Astrocyte (in vitro differentiated cells and primary cell): ENCODE measurements at places on chromosomes 2 and 18. TPM values are rescaled to one million over a fixed set of nuclear protein-coding genes. Genes with fewer than 3 reads are reported as not detected.

Gene MREG
- 5.3 and 7.8 TPM in 2 replicates for total RNA-seq

Gene CHST10
- total RNA-seq: 11.1 and 12.7 TPM in 2 replicates

DNA sequence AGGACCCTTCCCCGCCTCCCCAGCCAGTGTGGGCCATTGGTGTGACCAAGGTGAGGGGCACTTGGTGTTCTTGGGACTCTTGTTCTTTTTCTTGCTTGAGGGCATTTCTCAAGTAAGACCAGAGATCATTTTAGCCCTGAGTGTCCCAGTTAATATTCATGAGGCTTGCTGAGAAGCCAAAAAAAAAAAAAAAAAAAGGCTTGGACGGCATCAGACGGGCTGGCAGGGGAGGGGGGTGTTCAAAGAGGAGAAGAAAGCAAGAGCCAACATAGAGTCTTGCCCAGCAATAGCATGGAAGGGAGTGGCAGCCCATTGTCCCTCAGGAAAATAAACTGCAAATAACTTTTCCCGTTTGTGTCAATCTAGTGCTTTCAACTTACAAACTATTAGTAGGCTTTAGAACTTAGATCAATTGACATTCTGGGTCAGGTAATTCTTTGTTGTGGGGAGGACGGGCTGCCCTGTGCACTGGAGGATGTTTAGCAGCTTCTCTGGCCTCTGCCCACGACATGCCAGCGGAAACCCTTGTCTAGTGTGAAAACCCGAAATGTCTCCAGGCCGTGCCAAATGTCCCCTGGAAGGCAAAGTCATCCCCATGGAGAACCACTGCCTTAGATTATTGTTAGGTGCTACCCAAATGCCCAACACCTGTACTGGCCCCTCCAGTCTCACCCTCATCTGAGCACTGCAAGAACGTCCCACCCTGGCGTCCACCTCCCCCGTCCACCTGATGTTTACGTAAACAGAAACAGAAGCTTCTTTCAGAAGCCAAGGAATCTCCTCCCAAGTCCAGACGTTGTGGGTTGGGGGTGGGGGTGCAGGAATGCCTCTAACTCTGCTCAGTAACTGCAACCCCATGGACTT, 163.4 kb downstream of the BCL2 start:
- no peak for DNase-seq

DNA sequence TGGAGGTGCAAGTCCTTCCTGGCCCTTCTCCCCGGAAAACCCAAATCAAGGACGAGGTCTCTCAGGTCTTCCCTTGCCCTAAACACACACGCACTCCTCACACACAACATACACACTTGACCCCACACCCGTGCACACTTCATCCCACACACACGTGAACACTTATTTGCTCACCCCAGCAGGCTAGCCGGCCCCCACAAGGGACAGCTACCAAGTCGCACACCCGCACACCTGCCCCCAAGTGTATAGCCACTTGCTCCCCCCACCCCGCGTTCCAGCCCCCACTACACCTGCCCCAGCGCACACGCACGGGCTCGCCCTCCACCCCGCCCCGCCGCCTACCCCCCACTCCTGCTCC, 359 bp downstream of the TGFBRAP1 start:
- DNase-seq: no peak

GRCh38 chr2:142310530-142310929, 179.7 kb upstream of the LRP1B start:
- no peak for DNase-seq

Gene SLC9A4
- total RNA-seq: 0.07 and 0.09 TPM in 2 replicates

GRCh38 chr2:144511937-144512336, 8.0 kb downstream of the ZEB2 start:
- DNase-seq: no peak

- no peak for DNase-seq
Observed at GRCh38 chr2:6310256-6311215, 555.2 kb downstream of the CMPK2 start.

Gene NCL
- total RNA-seq: 562 and 603 TPM in 2 replicates

Gene PNPT1
- total RNA-seq: 45.7 and 57.1 TPM in 2 replicates

DNA sequence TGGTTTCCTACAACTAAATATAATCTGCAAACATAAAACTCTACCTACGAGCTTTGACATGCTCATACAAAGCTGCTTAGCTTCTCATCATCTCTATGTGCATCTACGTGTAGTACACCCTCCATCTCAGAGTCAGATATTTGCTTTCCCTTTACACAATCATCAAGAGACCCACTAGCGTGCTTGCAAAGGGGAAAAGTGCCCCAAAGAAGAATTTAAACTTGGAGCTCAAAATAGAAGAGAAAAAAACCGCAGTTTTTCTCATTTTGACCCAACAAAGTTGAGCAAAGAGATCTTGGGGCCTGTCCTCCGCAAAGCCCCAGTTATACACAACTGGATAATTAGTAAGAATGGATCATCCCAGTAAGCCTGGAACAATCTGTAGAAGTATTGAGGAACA, 104.1 kb downstream of the PAX3 start:
- DNase-seq: no peak

Gene ZNG1B
- 29.1 and 32.1 TPM in 2 replicates for total RNA-seq

Gene PCARE
- total RNA-seq: not detected in 2 replicates

DNA sequence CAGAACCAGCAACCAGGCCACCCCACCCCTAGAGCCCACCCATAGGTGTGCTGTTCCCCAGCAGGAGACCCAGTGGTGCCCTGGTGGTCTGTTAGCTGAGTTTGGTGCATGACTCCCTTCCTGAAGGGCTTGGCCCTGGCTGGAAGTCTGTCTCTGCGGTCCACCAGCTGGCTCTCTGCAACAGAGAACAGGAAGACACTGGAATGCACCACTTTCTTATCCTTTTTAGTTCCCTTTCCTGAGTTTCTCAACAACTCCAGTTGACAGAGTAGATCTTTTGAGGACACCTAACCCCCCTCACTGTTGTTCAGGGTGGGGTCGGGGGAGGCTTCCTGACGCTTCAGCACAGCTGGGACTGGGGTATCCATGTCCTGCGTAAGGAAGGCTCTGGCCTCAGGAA, 11.9 kb upstream of the RPL37A start:
- DNase-seq: no peak

- no peak for DNase-seq
Observed at GRCh38 chr2:160610041-160610440, 116.4 kb upstream of the RBMS1 start.
